ENCODE measurements at places on chromosomes 4 and X. TPM values are rescaled to one million over a fixed set of nuclear protein-coding genes. Genes with fewer than 3 reads are reported as not detected.

Gene HTRA3
- total RNA-seq, result not detected

- DNase-seq, result no peak
Observed at GRCh38 chr4:186557486-186557885, 2.1 kb upstream of the MTNR1A start.

DNA sequence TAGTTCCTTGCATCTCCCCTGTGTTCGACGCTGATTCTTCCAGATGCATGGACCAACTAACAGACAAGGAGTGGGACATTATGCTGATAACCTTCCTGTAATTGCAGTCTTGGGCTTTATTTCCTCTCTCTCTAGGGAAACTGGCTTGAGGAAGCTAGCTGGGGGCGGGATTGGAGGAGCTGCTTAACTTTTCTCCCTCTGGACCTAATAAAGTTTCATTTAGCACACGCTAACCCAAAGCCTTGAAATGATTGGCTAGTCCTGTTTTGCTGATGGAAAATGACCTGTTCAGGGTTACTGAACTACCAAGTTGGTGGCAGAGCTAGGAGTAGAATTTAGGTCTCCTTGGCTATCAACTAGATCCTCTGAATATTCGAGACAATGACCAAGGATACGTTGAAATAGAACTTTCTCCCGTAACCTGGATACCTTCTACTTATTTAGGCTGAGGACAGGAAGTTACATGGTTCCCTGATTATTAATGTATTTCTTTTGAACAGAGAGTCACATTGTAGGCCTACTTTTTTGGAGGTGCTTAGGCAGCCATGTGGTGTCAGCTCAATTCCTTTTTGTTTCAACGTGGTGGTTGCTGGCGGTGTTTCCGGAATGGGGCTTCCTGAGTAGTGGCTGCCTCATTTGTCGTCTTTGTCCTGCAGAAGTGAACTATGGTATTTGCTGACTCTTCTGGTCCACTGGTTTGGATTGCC is 2.0 kb downstream of the PGK1 start:
- DNase-seq, result no peak

- DNase-seq, result no peak
Observed at GRCh38 chr4:117481742-117482141, 396.4 kb upstream of the TRAM1L1 start.

Gene EFHC2
- not detected for total RNA-seq

Gene SHISA3
- 0.38 TPM for total RNA-seq

DNA sequence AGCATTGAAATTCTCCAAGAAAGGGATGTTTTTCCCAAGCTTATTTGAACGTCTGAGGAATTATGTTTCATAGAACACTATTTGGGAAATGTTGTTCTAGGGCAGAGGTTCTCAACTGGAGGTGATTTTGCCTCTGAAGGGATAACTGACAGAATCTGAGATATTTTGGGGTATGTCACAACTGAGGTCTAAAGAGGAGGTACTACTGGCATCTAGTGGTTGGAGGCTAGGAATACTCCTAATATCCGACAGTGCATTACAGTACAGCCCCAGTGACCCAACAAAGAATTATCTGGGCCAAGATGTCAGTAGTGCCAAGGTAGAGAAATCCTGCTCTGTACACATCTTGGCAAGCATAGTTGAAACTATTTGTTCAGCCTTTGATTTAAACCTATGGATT is 6.4 kb downstream of the HSPA4L start:
- DNase-seq, result no peak

- no peak for DNase-seq
Observed at GRCh38 chrX:2387614-2388239, 113.0 kb downstream of the DHRSX start.

GRCh38 chr4:175811228-175811627 is 836 bp downstream of the GPM6A start:
- DNase-seq, result no peak

DNA sequence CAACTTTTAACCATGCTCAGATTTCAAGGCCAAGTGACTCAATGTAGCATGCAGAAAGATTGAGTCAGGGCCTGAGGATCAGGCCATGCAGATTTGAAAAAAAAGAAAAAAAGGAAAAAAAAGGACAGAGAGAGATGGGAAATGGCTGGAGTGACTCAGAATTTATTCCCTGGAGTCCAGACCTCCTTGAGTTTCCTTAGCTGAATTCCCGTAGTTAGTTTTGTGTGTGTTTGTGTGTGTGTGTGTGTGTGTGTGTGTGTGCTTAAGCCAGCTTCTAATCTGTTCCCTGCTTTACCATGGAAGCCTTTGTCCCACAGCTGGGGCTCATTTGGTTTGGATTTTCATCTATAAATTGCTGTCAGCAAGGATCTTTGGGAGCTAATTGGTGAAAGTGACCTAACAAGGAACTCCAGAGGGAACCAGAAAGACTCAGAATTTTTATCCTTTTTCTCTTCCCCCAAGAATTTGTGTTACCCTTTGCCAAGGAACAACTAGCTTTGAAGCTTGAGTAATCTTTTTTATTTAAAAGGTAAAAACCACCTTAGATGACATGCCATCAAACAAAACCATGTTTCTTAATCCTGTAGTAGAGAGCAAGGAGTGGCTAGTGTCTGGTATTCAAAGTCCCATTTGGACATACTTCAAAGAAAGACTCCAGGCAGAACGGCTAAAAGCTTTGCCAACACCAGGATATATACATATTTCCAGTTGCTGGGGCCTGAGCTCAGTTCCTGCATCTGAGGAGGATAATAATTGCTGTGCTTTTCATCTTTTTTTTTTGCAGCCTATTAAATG is 109.0 kb upstream of the DDIT4L start:
- no peak for DNase-seq

Gene NSUN7
- total RNA-seq, result 0.31 TPM

DNA sequence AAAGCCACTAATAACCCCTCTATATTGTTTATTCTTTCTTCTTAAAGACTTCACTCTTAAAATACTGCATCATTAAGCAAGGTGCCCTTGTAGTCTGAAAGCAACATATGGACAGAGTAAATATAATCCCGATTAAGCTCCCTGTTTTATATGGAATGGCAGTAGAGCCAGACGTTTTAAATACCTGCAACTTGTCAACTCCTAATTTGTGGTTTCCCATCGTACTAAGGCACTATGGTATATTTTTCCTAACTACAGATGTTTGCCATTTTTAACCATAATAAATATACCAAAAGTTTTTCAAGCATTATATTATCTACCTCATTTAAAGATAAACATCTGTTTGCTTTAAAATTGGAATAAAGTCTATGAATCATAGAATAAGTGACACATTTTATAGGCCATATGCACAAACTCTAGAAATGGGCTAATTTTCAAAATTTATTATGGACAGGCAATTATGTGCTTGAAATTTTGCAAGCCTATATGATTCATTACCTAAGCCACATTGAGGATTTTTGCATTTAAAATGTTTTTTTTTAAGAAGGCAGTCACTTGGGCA is 194.6 kb downstream of the FRMPD4 start:
- DNase-seq, result no peak

DNA sequence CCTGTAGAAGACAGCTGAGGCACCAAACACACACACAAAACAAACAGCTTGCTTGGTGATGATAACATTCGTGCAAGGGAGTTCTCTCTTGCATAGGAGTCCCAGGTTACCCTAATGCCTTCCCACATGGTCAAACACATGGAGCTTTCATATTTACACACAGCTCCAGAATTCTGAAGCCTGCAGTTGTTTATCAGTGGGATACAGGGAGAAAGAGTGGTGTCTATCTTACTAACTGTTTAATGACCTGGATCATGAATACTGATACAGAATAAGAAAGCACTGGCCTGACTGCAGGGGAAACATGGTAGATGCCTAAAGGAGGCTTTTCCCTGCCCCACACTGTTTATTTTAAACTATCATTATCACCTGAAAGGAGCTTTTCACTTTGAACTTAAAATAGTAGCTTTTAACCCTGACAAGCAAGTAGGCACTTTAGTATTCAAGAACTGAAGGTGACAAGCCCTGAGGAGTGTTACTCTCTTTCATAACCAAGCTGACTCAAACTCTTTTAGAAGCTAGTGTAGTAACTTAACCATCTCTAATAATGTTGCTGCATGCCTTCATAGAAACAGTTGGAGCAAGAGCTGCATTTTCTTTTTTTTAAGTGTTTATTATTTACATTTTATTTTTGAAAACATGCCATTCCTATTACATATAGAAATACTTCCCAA is 15.6 kb downstream of the TET2 start:
- no peak for DNase-seq

DNA sequence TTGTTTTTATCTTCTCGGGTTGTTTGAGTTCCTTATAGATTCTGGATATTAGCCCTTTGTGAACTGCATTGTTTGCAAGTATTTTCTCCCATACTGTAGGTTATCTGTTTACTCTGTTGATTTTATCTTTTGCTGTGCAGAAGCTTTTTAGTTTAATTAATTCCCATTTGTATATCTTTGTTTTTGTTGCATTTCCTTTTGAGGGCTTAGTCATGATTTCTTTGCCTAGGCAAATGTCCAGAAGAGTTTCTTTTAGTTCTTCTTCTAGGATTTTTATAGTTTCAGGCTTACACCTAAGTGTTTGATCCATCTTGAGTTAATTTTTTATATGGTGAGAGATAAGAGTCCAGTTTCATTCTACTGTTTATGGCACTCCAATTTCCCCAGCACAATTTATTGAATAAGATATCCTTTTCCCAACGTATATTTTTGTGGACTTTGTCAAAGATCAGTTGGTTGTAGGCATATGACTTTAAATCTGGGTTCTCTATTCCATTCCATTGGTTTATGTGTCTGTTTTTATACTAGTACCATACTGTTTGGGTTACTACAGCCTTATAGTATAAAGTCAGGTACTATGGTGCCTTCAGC is 54.3 kb downstream of the EGF start:
- no peak for DNase-seq

DNA sequence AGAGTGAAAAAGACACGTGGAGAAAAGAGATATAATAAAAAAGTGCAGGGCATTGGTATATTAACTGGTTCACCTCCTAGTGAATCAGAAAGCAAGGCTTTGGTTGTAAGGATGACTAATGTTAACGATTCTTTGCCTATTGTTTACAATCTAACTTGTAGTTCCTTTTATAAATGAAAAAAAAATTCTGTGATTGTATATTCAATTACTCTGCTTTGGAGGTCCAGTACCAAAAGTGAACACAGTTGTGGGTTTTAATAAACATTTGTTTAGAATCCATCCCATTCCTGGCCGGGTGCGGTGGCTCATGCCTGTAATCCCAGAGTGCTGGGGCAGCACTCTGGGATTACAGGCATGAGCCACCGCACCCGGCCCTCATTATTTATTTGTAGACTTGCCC is 36.9 kb upstream of the PRSS12 start:
- DNase-seq, result no peak

Gene XKRX
- total RNA-seq, result 11.8 TPM

DNA sequence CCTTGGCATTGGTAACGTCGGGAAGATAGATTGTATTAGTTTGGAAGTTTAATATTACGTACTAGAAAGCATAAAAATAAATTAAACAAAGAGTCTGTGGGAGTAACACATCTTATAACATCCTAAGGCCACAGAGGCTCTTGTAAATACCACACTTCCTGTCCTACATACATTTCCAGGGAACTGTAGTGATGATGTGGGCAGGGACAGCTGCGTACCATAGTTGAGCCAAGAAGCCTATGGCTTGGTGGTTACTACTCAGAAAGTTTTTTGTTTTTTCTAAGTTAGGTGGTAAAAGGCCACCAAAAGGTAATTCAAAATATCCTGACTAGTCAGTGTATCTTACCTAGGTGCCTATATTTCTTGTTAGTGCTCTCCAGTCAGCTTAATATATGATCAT is 4.6 kb upstream of the ANKRD50 start:
- DNase-seq, result no peak

Gene YIPF7
- not detected for total RNA-seq

GRCh38 chr4:77125961-77126360 is 31.0 kb upstream of the CCNG2 start:
- DNase-seq, result no peak

DNA sequence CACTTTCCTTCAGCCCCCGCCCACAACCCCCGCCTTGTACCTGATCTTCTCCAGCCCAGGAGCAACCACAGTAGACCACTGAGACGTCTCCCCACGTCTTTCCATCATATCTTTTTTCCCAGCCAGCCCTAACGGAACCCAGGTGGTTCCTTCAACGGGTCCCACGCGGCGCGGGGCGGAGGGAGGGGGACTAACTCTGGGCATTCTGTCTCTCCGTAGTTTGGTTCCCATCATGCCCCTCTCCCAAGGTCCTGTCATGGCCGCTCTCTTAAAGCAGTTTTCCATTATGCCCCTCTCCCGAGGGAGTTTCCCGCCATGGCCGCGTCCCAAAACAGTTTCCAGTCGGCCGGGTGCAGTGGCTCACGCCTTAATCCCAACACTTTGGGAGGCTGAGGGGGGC is 21.5 kb upstream of the TBL1X start:
- no peak for DNase-seq

DNA sequence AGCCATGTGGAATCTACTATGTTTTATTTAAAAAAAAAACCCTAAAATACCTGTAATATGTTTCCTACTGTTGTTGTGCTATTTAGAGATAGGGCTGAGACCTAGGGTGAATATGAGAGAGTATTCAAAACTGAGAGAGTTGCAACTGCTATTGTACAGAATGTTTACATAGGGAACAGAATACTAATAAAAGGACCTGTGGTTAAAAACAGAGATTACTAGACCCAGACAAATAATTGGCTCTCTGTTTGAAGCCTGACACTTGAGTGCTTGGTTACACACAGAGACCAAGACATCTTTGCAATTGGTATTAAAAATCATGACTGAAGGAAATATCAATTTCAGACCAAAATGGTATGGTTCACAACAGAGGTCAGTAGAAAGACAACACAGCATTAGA is 278.9 kb upstream of the GIMD1 start:
- DNase-seq, result no peak

- DNase-seq, result no peak
Observed at GRCh38 chr4:132479543-132479942, 669.6 kb upstream of the PCDH10 start.

DNA sequence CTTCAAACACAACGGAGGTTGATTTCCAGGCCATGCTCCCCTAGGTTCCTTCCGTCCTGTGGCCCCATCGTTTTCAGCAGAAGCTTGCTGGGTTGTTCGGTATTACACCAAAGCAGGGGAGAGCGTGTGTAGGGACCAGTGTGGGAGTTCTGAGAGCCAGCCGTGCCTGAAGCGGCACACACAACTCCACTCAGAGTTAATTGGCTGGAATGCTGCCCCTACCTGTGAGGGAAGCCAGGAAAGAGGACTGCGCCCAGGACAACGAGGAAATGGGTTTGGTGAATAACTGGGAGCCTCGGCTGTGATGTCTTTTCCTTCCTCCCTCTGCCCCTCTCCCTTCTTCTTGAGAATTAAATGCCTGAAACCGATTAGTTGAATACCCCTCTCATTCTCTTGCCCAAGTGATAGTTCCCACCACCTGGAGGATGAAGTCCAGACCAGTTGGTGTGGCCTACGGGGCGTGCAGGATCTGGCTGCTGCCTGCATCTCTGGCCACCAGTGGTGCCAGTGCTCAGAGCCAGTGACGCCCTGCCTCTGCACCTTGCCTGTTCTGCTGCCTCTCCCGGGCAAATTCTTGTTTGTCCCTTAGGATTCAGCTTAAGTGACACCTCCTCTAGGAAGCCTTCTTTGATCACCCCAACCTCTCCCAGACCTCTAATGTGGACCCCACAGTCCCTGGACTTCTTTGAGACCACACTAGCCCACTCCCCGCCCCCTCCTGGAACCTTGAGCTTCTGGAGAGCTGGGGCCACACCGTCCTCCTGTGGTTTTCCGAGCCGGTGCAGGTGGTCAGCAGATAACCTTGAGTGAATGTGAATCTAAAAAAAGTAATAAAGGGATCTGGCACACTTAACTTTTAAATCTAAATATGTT is 33.6 kb downstream of the TBC1D14 start:
- DNase-seq, result no peak

Data from OCI-LY7 (cell line).